ENCODE measurements at places on chromosomes 1 and 21.

GRCh38 chr21:26813426-26813998 is 31.7 kb downstream of the ADAMTS1 start:
- no peak for DNase-seq

GRCh38 chr21:46325073-46325912 is 1.3 kb downstream of the PCNT start:
- DNase-seq = no peak

DNA sequence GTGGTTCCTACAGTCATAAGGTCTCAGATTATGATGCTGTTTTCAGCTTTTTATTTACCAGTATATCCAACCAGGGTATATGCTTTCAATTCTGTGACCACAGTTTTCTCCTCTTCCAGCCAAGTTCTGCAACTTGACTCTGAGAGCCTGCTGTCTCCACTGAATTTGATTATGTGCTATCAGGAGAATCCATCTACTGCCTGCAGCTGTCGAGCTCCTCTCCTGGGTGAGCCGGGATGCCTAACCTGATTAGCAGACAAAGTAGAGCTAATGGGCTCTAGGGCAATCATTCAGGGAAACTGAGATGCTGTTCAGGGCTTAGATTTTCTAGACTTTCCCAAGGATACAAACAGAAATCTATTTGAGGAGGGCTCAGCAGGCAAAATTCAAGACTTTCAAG is 271.5 kb upstream of the BEND5 start:
- DNase-seq = no peak

DNA sequence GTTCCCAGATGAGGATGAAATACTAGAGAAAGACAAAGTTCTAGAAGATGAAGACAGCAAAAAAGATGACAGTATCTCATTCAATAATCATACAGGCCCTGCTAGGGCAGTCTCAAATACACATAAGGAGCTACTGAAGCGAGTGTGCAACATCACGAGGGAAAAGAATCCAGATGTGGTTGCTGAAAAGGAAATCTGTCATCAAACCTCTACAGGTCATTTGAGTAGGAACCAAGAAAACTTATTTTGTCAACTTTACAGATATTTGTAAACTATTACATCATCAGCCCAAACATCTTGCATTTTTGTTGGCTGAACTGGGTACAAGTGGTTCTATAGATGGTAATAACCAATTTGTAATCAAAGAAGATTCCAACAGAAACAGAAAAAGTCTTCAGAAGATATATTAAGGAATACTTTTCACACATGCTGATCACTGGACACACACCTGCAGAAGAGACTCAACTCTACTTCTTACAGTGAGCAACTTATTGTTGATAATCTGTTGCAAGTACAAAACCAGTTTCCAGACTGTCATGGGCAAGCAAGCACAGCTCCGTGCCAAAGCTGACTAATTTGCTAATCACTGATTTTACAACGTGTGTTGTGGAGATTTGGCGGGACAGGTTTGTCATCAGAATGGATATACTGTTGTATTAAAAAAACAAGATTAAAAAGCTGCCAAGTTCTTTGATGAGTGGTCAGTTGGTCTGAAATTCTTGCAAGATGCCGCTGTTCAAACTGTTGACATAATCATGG is 42.1 kb downstream of the TRIM33 start:
- no peak for DNase-seq

- no peak for DNase-seq
Measured at GRCh38 chr1:12546771-12547585, 71.0 kb downstream of the DHRS3 start.

- no peak for DNase-seq
Measured at GRCh38 chr1:25183126-25183980, 48.9 kb downstream of the SYF2 start.

GRCh38 chr1:26545969-26546323 is 16.4 kb downstream of the RPS6KA1 start:
- DNase-seq = no peak

DNA sequence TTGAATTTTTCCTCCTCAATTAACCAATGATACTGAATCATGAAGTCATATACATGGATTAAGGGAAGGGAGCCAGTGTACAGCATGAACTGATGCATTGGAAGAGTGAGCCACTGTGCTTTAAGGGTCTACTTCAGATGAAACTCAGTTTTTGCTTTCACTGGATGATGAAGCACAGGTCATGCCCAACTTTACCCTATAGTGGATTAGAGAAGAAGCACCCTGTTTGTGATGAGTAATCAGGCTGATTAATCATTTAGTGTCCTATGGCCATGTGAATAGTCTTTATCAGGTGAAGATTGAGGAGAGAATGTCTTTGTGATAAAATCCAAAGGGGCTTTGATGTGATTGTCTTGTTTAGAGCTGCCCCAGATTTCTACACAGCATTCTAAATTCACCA is 24.7 kb upstream of the LAMC1 start:
- no peak for DNase-seq

GRCh38 chr1:159647616-159648015 is 60.0 kb downstream of the APCS start:
- no peak for DNase-seq

DNA sequence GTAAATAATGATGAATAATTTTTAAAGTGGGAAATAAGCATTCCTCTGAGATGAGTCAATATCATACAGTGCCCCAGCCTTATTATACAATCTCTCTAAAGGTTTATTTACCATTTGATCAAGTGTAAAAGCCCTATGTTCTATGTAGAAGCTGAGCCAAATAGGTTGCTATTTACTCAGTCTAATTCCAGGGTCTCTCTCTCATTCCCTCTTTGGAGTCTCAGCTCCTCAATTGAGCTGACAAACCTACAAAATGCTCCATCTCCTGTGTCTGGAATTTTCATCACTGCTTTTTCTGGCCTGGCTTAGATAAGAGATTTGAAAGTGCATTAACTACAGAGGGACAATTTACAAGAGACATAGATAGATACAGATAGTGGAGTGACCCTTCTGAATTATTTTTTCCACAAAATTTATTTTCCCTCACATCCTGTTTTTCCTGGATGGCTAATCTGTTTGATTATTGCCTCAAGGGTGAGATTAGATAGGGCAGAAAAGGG is 24.8 kb upstream of the USH2A start:
- no peak for DNase-seq

DNA sequence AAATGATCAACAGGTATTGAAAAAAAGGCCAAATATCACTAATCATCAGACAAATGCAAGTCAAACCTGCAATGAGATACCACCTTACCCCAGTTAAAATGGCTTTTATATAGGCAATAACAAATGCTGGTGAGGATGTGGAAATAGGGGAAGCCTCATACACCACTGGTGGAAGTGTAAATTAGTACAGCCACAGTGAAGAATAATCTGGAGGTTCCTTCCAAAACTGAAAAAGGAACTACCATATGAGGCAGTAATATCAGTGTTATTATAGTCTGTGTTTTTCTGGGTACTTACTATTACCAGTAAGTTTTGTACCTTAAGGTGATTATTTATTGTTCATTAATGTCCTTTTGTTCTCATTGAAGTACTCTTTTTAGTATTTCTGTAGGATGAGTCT is 201.3 kb downstream of the MRPL39 start:
- no peak for DNase-seq

DNA sequence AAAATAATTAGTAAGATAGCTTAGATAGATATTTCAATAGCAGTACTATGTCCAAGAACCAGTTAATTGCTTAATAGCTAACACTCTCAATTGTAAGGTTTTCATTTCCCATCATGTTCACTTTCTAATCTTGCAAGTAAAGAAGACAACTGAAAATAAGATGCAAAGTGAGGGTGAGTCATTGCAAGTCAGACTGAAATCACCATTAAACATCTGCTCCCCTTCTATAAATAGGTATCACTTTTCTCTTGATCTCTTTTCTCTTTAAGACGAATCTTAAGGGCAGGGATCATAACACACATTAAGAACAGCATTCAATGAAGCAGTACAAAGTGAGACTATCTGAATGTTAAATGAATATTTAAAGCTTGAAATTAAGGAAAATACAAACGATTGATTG is 40.4 kb downstream of the UBR4 start:
- DNase-seq = no peak

GRCh38 chr1:167404161-167404888 is 114.0 kb downstream of the CD247 start:
- DNase-seq = no peak

- DNase-seq = no peak
Measured at GRCh38 chr1:67227196-67227595, 60.9 kb downstream of the IL23R start.

- no peak for DNase-seq
Measured at GRCh38 chr21:31667132-31667531, 7.6 kb downstream of the SOD1 start.

- no peak for DNase-seq
Measured at GRCh38 chr1:106502659-106503058, 553.8 kb upstream of the PRMT6 start.

DNA sequence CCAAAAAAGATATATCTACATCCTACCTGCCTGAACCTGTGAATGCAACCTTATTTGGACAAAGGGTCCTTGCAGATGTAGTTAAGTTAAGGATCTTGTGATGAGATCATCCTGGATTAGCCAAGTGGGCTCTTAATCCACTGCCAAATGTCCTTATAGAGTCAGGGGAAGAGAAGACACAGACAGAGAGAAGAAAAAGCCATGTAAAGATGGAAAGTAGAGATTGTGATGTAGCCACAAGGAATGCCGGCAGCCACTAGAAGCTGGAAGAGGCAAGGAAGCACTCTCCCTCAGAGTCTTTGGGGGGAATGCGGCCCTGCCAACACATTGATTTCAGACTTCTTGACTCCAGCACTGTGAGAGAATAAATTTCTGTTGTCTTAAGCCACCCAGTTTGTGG is 16.2 kb downstream of the HSD11B1 start:
- DNase-seq = no peak

GRCh38 chr1:4176841-4177240 is 276.8 kb upstream of the C1orf174 start:
- no peak for DNase-seq

DNA sequence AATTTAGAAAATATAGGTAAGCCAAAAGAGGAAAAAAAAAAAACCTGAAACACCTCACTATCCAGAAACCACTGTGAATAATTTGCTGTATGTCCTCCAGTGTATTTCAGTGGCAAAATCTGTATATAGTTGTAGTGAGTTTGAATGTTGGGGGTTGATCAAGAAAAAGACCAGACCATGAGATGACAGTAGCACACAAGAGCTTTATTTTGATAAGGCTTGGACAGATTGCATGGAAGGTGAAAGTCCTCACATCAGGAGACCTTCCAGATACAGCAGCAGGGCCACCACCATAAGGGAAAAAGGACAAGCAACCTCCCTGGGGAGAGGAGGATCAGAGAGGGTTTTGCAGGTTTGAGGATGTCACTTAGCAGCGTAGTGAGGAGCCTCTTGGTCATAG is 16.2 kb upstream of the C1orf115 start:
- no peak for DNase-seq

DNA sequence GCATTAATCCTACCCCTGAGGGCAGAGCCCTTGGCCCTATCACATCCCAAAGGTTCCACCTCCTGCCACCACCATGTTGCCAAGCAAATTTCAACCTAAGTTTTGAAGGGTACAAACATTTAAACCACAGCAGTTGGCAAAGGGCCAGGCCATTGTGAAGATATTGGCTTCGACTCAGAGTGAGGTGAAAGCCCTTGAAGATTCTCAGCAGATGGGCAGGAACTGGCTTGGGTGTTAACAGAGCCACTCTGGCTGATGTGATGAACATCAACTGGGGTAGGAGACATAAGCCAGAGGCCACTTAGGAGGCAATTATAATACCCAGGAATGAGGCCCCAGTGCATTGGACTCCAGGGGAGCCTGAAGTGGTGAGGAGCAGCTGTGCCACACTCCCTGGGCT is 207.7 kb upstream of the KAZN start:
- no peak for DNase-seq

DNA sequence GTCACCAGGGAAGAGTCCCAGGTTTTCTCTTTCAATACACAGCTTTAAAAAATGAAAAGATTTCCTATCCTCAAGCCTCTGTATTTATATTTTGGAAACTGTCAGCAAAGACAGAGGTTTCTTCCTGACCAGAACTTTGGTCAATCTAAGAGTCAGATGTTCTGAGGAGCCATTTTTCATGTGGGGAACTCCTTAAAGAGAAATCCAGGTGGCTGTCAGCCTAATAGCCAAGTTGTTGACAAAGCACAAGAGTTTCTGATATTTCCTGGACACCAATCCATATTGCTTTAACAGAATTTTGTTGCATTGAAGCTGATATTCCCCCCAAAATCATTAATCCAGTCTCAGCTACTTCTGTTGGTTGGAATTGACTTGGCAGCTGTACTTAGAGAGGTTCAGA is 318.6 kb upstream of the NFIA start:
- no peak for DNase-seq

- DNase-seq = no peak
Measured at GRCh38 chr1:155000411-155000725, 2.2 kb upstream of the ZBTB7B start.

DNA sequence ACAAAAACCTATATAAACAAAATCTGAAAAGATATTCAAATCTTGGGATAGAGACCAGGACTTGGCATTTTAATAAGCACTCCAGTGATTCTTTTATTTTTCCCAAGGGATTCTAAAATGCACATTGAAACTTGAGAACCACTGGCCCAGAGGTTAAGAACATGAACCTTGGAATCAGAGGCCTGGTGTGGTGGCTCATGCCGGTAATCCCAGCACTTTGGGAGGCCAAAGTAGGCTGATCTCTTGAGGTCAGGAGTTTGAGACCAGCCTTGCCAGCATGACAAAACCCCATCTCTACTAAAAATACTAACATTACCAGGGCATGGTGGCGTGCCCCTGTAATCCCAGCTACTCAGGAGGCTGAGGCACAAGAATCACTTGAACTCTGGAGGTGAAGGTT is 12.9 kb upstream of the CEP85 start:
- DNase-seq = no peak

GRCh38 chr1:105684714-105685113 is 1371.8 kb upstream of the PRMT6 start:
- no peak for DNase-seq

DNA sequence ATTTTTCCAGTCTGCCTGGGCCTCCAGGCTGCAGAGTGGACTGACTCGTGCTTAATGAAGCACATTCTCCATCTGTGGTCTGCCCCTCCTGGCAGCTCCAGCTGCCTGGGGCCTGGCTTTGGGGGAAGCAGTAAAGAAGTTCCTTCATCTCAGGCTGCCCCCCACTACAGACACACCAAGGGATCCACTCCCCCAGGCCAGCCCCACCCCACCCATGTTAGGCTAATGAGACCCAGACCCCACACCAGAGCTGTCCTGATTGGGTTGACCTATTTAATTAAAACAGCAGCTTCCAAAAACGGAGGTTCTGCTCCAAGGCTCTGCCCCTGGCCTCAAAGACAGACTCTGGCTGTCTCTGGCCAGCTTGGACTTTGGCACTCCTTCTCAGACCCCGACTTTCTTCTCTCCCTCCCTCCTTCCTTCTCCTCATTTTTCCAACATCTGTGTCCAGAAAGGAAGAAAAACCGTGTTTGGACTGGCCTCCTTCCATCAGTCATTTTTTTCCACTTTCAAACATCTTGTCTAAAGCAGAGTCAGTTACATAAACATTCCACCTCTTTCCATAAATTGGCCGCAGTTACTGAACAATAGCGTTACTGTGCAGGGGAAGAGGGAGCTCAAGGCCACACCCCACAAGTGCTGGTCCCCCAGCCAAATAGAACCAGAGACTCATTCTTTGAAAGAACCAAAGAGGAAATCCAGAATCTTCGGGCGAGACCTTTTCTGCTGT is 29.7 kb downstream of the SERTAD4 start:
- DNase-seq = no peak

- DNase-seq = no peak
Measured at GRCh38 chr1:151887028-151887427, 22.3 kb downstream of the THEM4 start.
